ENCODE measurements at places on chromosomes 2 and 18.

- DNase-seq: no peak
Measured at GRCh38 chr2:59770651-59771050, 782.8 kb downstream of the BCL11A start.

DNA sequence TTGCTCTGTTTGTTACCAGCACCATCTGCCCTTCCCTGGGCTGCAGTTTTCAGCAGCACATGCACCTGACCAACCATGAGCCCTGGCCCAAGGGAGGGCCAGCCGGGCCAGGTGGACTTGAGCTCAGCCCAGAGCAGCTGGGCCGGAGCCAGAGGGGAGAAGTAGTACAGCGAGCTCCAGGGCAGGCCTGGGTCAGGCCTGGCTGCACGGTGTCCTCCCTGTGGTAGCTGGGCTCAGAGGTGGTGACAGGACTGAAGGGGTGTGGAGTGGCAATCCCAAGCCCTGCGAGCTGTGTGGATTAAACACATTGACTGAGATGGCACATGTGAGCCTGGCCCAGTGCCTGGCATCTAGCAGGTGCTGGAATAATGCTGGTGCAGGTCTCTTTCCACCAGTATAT lies 222.2 kb downstream of the GLI2 start:
- no peak for DNase-seq

GRCh38 chr2:217800433-217801114 lies 202.2 kb downstream of the TNS1 start:
- no peak for DNase-seq

DNA sequence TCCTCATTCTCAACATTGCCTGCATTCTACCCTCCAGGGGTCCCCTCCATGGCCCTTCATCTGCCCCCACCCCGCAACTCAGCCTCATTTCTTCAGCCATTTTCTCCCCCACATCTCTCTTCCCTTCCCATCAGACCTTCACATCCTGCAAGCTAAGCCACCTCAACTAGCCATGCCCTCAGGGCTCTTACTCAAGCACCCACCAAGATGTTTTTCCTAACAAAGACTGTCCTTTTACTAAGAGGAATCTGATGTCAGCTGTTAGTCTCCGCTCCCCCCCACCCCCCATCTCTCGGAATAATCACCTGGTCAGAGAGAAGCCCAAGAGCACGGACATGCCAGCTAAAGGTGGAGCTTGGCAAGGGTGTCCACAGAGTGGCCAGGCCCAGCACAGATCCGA lies 4.7 kb upstream of the CAPN10 start:
- no peak for DNase-seq

GRCh38 chr2:103138123-103138901 lies 376.5 kb downstream of the TMEM182 start:
- no peak for DNase-seq

GRCh38 chr2:9228088-9228751 lies 21.6 kb downstream of the ASAP2 start:
- DNase-seq: no peak
